ENCODE measurements at places on chromosomes 4 and X. TPM values are rescaled to one million over a fixed set of nuclear protein-coding genes. Genes with fewer than 3 reads are reported as not detected.

CPE gene
- 383 TPM for total RNA-seq

FANCB gene
- 1.6 TPM for total RNA-seq

COX7B2 gene
- total RNA-seq, result not detected

AGA gene
- total RNA-seq, result 15.0 TPM

TENM3 gene
- 2.0 TPM for total RNA-seq

All from posterior vena cava (tissue), 2 donors.